ENCODE measurements at places on chromosomes 12 and 14.

- no peak for DNase-seq
Observed at GRCh38 chr12:120956579-120957300, 21.6 kb upstream of the HNF1A start.

GRCh38 chr12:93176610-93177126 is 201.1 kb upstream of the NUDT4 start:
- no peak for DNase-seq

GRCh38 chr14:77107228-77107627 is 9.2 kb downstream of the CIPC start:
- no peak for DNase-seq

- no peak for DNase-seq
Observed at GRCh38 chr12:78290606-78291345, 460.1 kb downstream of the NAV3 start.

DNA sequence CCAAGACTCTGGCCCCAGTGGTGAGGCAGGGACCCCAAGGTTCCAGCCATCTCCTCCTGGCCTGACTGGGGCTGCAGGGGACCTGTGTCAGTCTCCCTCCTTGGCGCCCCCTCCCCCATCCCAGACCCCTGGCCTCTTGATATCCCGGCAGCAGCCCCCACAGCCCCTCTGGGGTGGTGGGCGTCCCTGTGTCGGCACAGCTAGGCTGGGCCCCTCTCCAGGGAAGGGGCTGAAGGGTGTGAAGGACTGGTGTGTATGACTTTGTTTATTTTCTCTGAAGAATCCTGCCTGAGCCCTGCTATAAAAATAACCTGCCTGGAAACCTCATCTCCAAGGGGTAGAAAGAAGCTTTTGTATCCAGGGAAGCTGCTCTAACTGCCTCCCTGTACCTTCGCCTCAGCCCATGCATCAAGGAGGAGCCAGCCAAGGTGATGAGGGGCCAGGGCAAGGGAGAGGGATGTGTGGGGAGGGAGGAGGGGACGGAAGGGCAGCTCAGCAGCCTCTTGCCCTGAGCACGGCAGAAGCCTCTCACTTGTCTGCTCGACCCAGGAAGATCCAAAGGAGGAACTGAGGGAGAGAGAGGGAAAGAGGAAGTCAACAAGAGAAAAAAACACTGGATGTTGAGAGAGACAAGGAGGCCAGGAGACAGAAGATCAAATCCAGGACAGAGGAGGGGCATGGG is 25.4 kb upstream of the COL2A1 start:
- no peak for DNase-seq

- DNase-seq, result no peak
Observed at GRCh38 chr12:6382371-6382770, 1.6 kb upstream of the LTBR start.

- no peak for DNase-seq
Observed at GRCh38 chr14:104137297-104138097, 890 bp upstream of the KIF26A start.

GRCh38 chr14:74703043-74703442 is 9.8 kb downstream of the AREL1 start:
- no peak for DNase-seq

DNA sequence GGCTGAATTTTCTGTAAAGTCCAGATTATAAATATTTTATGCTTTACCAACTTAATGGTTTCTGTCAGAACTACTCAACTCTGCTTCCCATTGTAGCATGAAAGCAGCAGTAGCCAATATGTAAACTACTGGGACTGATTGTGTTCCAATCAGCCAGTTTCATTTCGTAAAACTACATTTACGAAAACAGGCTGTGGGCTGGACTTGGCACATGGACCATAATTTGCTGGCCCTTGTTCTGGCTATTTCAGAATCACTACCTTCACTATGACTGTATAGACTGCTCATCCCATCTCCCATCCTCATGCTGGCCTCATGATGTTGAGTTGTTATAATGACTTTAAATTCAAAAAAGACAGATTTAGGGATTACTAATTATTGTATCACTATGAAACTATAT is 38.7 kb downstream of the FAR2 start:
- no peak for DNase-seq
